ENCODE measurements at places on chromosomes 13 and 19.

DNA sequence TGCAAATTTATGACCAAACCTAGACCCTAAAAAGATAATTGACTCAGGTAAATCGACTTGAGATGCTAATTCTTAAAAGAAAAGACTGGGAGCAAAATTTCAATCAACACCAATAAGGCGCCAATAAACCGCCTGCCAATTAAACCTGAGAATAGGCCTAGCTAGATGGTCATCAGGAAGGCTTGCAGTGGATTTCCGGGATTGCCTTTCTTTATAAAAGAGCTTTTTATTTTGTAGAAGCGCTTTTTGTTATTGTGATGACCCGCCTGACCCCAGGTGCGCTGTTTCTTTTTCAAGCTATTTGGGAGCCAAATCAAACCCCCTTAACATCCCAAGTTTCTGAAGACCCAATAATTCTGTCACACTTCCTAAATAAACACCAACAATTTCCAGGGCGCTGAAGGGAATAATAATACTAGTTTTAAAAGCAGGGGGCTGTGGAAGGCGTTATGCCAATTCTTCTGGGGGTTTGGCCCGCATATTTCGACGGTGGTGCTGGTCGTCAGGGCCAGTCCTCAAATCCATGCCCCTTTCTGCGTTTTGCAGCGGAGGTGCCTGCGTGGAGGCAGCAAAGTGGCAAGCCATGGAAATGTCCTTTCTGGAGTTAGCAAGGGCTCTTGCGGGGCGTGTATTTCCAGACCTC, 2.9 kb upstream of the ZIC5 start:
- no peak for DNase-seq

DNA sequence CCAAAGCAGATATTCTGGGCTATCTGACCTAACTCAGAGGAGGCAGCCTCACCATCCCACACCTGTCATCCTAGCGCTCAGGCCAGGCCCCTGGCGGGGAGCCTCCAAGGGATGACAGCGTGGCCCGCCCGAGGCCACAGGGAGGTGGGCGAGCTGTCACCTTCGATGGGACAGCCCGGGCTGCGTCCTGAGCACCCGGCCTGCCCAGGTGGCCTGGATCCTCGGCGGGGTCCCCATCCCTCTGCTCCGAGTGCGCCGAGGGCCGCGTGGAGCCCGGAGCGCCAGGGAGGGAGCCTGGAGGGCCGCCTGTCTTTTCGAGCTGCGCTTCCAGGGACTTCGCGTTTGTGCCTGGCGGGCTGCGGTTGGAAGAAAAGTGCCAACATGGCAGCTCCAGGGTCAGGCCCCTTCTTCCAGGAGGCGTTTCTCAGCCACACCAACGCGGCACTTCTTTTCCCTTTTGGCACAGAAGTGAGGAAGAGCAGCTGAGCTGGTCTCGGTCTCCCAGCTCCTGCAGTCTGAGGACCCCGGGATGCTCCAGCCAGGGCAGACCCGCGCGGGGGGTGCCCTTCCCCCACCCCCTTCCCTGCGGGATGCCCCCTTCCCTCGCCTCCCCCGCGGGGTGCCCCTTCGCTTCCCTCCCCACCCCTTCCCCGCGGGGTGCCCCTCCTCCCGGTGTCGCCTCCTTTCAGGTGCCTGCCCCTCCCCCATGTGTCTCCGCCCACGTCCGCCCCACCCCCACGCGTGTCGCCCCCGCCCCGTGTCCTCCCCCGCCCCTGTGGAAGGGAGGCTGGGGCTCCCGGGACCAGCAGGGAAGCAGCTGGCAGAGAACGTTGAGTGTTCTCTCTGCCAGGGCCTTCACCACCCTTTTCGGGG, 42.3 kb downstream of the GJA3 start:
- DNase-seq, result peak; percentile 42

GRCh38 chr13:91904597-91904996, 506.2 kb downstream of the GPC5 start:
- DNase-seq, result peak; percentile 0

DNA sequence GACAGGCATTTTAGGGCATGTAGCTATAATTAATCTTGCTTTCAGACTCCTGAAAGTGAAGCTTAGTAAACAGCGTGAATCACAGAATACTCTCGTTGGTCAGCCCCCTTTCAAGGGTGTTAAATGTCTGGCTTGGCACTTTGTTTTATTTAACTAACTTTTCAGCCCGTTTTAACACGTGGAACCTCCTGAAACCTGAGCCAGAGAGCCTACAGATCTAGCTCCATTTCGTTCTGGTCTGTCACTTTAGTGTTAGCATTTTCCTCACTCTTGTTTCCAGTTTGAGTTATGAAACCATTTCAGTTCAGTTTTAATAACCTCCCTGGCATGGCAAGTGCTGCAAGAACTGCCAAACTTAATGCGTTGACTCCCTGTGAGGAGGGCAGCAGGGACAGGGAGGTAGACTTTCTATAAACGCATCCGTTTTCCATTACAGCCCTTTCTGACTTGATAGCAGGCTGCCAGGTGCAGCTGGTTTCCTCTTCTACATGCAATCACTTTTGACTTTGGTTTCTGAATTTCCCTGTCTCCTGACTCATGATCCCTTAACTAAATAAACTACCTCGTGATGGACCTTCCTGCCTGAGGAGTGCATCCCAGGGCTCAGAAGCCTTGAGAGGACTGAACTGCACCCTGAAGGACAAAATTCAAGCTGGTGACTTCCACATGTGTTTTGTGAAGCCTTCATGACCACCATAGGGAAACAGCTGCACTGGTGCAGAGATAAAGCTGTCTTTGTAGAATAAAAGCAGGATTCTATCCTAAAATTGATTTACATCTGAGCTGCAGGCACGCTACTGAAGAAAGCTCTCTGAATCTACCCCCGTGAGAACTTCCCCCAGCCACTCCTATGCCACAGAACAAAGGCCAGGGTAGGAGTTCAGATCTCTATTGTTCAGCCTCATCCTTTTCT, 192.6 kb downstream of the DLEU7 start:
- peak; percentile 17 for DNase-seq

Measured in suppressor macrophage treated with lipopolysaccharide for 1 hour (primary cell).